NCI-H187 treated with DMSO at 0.1 percent for 48 hours (cell line): ENCODE measurements at places on chromosomes 11 and 22.

DNA sequence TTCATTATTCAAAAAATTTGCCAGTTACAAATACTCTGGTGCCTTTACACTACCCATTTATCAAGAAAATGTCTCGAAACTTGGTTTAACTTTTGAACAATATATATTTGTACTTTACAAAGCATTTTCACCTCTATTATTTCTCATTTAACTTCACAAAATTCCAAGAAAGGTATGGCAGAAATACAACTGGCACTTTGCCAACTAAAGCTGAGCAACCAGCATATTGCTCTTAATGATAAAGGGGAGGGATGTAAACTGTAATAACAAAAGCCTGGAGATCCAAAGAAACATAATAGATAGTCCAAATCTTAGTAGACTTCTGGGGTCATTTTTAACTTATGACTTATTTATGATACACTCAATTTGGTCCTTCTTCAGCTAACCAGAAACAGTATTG, 7.7 kb downstream of the PITPNB start:
- DNase-seq: no peak

DNA sequence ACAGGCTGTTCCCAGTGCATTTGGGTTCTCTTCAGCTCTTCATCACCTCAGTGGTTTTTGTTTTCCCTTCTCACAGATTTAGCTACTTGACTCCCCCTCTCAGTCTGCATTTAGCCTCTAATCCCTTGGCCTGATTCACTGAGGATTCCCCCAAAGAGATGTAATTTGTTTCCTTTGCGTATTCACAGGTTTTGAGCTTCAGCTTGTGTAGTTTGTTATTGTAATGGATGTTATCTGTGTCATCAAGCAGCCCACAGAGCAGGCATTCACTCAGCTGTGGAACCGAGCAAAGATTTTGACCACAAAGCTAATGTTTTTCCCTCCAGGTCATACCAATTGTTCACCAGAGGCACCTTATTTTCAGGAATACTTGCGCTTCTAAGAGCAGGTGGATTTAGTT, 6.4 kb upstream of the ME3 start:
- DNase-seq: no peak

DNA sequence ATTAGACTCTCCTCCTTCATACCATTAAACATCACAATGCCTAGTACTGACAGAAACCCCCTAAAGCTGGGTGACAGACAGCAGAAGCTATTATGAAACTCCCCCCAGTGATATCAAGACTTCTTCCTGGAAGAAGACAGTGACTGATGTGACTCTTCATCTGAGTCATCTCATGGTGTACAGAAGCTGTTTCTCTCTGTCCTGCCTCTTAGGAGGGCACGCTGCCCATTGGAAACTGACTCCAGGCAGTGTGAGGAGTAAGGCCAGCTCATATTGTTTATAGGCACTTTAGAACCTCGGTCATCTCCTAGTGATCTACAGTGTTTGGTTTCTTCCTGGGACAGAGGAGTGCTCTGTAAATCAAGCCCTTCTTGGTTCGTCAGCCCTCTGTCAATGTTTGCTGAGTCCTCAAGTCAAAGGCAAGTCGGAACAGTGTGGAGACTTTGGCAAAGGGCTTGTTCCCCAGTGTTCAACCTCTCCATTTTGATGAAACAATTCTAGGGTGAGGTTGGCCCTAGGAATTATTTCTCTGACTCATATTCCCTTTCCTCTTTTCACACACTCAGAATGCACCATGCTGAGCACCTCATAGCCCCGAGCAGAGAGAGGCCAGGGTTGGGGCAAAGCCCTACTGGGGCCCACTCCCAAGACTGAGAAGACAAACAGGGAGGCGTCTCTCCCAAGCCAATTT, 172.5 kb upstream of the TMEM45B start:
- no peak for DNase-seq

DNA sequence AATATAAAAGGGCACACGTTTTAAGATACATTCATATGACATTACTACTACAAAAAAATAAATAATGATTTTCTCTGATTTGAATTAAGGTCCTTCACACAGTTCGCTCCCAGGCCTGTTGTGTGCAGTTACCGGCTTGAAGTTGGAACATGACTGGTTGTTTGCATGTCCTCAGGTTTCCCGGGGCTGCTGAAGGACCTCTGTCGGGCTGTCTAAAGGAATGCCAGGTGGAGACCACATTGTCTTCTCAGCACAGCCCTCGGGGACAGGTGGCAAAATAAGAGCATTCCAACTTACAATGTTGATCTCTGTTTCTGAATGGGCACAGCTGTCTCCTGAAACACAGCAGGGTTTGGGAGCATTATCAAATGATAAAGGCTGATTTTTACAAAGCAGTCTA, 14.9 kb downstream of the VSIG10L2 start:
- DNase-seq: no peak

DNA sequence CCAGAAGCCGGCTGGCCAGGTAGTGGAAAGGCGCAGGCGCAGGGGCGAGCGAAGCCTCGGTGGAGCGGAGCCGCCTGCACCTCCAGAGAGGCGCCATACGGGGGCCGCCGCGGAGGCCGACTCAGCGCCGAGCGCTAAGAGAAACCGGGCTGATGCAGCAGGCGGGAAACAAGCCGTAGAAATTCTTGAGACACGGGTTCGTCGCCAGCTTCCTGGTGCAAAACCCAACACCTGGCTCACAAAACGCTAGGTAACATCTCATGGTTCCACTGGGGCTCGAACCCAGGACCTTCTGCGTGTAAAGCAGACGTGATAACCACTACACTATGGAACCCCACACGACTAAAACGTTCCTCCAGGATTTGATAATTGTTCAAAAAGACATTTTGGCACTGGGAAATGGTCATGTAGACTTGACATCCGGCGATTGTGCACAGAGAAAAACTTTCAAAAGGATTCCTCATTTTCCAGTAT, 39.1 kb downstream of the OR4D9 start:
- DNase-seq: no peak

DNA sequence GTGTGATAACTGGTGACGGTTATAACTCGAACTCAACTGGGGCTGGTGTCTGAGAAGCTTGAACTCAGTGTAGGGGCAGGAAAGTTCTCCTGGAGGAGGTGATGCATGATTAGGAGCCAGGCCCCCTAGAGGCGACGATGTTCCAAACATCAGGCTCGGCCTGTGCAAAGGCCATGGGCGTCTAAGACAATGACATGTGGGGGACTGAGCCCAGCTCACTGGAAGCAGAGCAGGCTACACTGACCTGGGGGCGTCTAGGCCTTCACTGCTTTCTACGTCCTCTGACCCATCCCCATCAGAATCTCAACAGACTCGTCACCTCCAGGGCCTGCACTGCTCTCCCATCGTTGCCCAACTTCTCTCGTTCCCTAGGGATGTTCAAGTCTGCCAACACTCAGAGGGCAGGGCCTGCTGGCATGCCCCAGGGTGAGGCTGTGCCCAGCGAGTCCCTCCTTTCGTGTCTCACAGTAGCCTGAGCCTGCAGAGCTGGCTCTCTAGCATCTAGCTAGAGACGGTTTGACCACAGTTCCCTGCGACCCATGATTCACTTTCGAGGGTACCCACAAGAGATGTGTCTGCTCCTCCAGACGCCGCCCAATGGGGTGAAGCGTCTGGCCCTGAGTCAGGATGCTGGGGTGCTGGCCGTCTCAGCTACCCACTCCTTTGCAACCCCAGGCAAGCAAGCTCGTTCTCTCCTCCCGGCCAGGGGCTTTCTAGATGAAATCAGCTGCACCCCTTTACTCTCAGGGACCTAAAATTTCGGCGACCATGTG, 1.1 kb upstream of the ATG16L2 start:
- no peak for DNase-seq

GRCh38 chr11:109929308-109929707, 163.9 kb upstream of the ZC3H12C start:
- no peak for DNase-seq

- DNase-seq: no peak
Observed at GRCh38 chr11:16921019-16921418, 93.2 kb downstream of the PLEKHA7 start.

DNA sequence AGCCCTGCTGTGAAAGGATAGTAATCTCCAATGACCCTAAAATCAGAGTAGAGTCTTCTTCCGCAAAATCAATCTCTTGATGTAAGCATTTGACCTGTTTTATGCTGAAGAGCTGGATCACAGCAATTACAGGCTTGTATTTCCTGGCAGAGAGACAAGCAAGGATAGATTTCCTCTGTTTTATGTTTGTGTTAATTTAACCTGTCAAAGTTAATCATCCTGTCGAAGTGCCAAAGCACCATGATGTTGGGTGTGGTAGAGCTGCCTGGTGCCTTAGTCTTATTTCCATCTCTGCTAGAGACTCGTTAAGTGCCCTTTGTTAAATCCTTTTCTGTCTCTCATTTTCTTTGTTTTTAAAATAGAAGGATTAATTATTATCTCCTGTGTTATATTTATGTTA, 248.1 kb downstream of the CNTN5 start:
- DNase-seq: no peak

GRCh38 chr22:48884324-48884723, 943.3 kb downstream of the BRD1 start:
- no peak for DNase-seq

DNA sequence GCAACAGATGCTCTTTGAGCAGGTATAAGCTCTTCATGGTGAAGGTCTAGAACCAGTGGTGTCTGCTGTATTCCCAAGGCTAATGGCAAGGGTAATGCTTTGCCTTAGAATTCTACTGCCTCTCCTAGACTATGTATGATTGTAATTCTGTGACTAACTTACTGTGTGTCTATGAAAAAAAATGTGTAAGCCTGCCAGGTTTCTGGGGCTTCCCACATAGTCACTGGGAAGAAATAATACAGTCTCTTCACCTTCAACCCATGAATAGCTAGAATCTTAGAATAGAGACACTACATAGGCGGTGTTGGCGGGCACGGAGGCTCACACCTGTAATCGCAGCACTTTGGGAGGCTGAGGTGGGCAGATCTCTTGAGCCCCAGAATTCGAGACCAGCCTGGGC, 84.1 kb downstream of the C11orf91 start:
- no peak for DNase-seq

DNA sequence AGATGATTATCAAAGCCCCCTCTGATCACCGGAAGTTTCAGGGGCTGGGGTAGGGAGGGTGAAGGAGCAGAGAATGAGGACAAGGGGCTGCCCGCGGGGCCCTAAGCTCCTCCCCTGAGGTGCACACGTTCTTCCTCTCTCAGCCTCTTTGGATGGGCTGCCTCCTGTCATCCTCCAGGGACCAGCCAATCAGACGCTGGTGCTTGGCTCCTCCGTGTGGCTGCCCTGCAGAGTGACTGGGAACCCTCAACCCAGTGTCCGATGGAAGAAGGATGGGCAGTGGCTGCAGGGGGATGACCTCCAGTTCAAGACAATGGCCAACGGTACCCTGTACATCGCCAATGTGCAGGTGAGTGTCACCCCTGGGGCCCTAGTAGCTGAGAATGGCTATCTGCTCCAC, 7.5 kb downstream of the ROBO3 start:
- DNase-seq: no peak

GRCh38 chr22:46968848-46969247, 206.4 kb downstream of the TBC1D22A start:
- no peak for DNase-seq

DNA sequence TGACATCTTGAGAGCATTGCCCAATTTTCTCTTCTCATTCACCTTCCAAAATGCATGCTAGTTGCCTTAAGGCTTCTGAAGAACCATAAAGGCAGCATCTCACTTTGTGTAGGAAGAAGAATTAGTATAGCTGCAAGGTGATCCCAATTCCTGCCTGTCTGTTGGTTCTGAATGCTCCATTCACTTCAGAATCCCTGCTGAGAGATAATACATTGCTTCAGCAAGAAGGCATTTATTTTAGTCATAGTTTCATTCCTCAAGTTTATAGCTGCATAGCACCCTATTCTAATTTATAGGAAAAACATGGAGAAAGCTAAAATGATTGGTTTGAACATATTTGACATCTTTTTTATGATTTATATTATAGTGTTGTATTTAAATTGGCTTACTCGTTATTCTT, 181.3 kb downstream of the METTL15 start:
- no peak for DNase-seq

- no peak for DNase-seq
Observed at GRCh38 chr11:12664385-12664784, 9.8 kb upstream of the TEAD1 start.

GRCh38 chr11:44303401-44303938, 6.5 kb downstream of the ALX4 start:
- DNase-seq: no peak

GRCh38 chr11:66987158-66987620, 12.1 kb downstream of the C11orf86 start:
- DNase-seq: no peak

GRCh38 chr11:18013790-18014507, 1.1 kb upstream of the SERGEF start:
- DNase-seq: no peak

GRCh38 chr11:65781152-65781961, 581 bp upstream of the AP5B1 start:
- no peak for DNase-seq

GRCh38 chr11:21933095-21933494, 259.8 kb upstream of the ANO5 start:
- no peak for DNase-seq
